ENCODE measurements at places on chromosomes 3 and 15. TPM values are rescaled to one million over a fixed set of nuclear protein-coding genes. Genes with fewer than 3 reads are reported as not detected.

DNA sequence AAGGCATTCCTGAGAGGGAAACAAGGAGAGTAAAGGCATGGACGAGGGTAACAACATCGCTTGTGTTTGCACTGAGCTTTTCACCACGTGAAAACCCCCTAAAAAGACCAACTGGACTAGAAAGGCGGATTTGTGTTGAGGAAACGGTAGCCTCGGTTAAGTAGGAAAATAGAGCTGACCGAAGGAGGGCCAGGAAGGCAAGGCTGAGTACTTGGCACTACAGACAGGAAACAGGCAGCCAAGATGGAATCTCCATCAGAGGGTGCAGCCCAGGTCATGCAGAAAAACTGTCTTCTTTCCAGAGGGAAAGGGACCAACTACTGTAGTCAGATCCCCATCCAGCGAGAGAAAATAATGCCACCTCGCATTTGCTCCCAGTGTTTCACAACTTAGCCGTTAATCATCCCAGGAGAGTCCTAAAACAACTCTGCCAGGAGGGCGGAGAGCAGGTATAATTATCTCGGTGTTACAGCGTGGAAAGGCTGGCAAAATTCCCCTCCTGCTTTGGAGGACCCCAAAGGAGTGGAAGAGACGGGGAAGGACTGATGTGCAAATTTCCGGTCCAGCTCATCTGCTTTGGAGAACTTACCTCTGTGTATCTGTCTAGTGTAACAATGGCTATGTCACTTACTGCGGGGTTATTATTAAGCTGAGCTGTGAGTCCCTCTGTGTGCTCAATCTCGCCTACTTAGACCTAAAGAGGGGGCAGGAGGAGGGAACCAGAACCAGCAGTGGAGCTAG is 77.2 kb downstream of the MYO1E start:
- no peak for DNase-seq

DNA sequence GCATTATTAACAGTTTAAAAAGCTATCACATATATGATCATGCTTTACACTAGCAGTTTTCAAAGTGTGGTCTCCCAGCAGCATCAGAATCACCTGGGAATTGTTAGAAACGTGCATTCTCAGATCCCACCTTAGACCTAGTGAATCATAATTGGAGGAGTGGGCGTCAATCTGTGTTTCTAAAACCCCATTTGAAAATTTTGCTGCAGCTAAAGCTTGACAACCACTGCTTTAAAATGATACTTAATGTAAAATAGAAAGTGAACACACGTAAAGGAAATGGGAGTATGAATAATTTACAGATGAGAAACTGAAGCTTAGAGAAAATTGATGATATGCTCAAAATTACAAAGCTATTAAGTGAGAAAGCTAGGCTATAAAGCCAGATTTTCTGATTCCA is 62.3 kb downstream of the SLC9C1 start:
- DNase-seq, result no peak

- no peak for DNase-seq
These were observed 492.1 kb upstream of the PPP2R3A start for GRCh38 chr3:135473449-135473848.

DNA sequence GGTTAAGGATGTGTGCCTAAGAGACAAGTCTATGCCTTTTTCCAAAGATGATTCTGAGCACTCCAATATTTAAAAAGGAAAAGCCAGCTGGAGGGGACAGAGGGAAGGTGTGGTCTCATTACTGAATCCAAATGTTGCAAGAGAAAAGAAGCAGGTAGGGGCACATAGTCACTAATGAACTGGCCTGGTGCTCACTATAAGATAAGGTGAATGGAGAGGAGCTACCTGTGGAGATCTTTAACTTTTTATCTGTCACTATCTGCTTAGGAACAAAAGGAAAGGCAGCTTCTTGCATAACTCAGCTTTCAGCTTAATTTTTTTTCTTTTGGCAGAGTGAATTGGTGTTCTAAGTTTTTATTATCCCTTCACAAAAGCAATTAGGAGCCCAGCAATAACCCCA is 69.1 kb downstream of the RPN1 start:
- no peak for DNase-seq

DNA sequence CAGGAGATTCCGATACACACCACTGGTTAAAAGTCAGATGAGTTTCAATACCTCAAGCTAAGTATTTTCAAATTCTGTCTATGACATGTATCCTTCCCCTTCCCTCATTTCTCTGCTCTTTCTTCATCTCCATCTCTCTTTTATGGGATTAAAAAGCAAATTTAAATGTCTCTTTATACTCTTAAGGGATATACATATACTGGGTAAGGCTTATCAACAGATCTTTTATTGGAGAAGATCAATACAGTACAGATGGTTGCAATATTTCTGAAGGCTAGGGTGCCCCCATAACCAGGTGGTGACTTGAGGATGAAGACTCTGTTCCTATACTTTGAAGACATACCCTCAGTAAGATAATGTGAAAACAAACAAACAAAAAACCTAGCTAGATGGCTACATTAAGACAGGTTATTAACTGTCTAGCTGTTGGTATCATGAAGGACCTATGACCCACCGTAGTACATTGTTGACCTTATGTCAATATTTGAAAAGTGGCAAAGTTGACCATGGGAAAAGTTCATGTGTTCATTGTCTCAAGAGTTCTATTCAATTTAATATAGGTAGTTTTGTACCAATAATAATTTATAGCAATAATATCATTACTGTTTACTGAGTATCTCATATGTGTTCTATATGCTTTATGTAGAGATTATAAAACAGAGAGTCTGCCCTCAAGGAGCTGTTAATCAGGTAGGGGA is 319.8 kb downstream of the LPP start:
- DNase-seq, result no peak

GRCh38 chr3:52973806-52974205 is 72.1 kb downstream of the SFMBT1 start:
- no peak for DNase-seq

DNA sequence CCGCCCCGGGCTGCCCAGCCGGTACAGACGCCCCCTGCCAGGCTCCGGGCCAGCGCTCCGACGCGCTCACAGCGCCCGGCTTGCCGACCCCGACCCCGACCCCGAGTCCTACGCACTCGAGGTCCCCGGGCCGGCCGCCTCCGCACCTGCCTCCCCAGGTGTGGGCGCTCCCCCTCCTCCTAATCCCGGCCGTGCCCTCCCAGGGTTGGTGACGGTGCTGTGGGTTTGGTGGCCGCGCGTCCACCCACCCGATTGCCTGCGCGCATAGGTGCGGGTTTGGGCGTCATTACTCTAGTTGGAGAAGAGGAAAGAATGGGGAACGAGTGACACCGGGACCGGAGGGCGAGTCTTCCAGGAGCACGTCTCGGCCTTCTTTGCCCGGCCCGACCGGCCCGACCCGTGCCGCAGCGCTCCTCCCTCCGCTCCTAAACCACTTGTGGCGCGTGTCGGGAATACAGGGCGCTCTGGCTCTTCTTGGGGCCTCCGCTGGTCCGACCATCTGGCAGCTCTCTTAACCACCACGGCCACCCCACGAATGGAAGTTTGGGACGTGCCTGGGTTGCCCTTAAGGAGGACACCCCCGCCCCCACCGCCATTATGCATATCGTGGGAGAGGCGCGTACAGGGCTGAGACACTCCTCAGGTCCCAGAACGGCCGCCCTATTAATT is 810 bp upstream of the THRB start:
- DNase-seq, result peak; percentile 80

DNA sequence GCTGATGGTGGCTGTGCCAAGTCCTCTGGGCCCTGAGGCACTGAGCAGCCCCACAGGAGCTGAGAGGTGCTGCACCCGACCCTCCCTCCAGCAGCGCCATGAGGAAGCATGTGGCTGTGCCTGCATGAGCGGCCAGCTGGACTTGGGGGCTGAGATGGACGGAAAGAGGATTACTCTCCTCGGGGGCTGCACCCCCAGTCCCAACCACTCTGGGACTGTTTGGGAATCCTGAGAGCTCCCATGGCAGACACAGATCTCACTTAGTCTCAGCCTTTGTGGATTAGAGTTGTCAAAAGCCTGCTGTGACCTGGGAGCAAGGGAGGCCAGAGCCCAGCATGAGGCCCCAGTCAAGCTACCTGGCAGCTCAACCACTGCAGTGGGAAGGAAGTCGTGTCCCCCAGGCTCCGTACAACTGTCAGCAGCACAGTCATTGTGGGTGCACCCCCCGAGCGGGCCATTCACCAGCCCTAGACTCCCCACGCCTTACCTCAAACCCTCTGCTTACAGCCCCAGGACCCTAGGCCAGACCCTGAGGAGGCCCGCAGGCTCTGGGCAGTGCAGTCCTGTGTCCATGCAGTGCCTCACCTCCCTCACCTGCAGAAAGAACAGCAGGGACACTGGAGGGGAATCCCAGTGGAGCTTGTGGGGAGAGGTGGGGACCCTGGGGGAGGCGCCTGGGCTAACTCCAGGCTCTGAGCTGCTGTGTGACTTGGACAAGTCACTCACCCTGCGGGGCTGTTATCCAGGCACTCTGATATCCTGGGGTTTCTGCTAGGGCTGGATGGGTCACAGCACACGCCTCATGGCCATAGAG is 17.1 kb downstream of the PRR23E start:
- no peak for DNase-seq

- peak; percentile 52 for DNase-seq
These were observed 199.6 kb downstream of the FMN1 start for GRCh38 chr15:32994810-32995424.

DNA sequence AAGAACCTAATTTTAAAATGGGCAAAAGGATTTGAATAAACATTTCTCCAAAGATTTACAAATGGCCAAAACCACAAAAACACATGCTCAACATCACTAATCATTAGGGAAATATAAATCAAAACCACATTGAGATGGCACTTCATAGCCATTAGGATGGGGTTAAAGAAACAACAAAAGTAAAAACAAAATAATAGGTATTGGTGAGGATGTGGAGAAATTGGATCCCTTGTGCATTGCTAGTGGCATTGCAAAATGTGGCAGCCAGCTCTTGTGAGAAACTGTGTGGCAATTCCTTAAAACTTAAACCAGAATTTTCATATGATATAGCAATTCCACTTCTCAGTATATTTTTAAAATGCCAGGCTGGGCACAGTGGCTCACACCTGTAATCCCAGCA is 126.5 kb downstream of the STT3B start:
- no peak for DNase-seq

- DNase-seq, result no peak
These were observed 187.7 kb downstream of the GREM1 start for GRCh38 chr15:32905481-32905880.

- no peak for DNase-seq
These were observed 57.4 kb downstream of the MRPS25 start for GRCh38 chr3:15007681-15008141.

- peak; percentile 95 for DNase-seq
These were observed 2.4 kb downstream of the CSRNP1 start for GRCh38 chr3:39150803-39151631.

Gene TRMT10C
- 61.9 TPM for total RNA-seq

Gene ERICH6
- total RNA-seq, result not detected

Gene CCDC174
- 9.2 TPM for total RNA-seq

Gene CA12
- 5.2 TPM for total RNA-seq

Gene SLC7A14
- 0.49 TPM for total RNA-seq

Gene BFSP2
- total RNA-seq, result not detected

Gene GPR87
- total RNA-seq, result not detected
